ENCODE measurements at places on chromosomes 7 and 10.
A peak's percentile ranks its signal among the peaks of the same experiment; 100 is the strongest.

GRCh38 chr10:70052462-70053217 lies at the start of gene MACROH2A2:
Gene MACROH2A2, plus strand, starts transcription at chr10:70052846. Its CDS starts 22,813 bp downstream, at chr10:70075659.
- DNase-seq: peak; percentile 61

GRCh38 chr10:76161301-76161582 lies 729.8 kb downstream of the LRMDA start:
- DNase-seq: no peak

DNA sequence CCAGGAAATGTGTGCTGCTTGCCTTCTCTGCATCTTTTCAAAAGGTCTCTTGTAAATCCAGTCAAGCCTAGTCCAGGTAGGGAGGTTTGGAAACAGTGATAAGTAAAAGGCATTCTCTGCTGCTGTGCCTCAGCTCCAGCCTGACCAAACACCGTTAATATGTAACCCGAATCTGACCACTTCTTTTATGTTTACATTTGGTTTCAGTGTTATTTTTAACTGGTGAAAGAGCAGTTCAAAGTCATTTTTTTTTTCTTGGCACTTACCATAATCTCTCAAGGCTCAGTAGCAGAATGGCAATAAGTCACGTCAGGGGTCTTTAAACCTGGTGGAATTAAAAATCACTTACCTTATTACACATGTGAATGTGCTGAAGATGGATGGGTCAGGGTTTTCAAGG lies 216.8 kb downstream of the PTEN start:
- DNase-seq: peak; percentile 39

- DNase-seq: no peak
These were observed 165.5 kb downstream of the TCF7L2 start for GRCh38 chr10:113115556-113115955.

DNA sequence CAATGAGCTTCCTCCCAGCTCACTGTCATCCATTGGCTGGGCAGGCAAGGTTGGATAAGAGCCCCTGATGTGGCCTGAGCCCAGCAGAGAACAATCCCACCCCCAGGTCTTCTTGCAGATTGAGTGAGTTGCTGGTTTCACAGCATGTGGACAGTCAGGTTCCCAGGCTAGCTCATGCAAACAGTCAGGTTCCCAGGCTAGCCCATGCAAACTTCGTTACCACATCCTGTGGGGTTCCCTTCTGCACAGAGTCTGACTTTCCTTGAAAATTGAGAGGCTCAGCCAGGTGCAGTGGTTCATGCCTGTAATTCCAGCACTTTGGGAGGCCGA lies 67.1 kb downstream of the TMEM130 start:
- DNase-seq: no peak

GRCh38 chr7:132614428-132615318 lies 38.4 kb upstream of the PLXNA4 start:
- peak; percentile 24 for DNase-seq

GRCh38 chr7:646487-646886 lies 80.0 kb upstream of the DNAAF5 start:
- DNase-seq: no peak

DNA sequence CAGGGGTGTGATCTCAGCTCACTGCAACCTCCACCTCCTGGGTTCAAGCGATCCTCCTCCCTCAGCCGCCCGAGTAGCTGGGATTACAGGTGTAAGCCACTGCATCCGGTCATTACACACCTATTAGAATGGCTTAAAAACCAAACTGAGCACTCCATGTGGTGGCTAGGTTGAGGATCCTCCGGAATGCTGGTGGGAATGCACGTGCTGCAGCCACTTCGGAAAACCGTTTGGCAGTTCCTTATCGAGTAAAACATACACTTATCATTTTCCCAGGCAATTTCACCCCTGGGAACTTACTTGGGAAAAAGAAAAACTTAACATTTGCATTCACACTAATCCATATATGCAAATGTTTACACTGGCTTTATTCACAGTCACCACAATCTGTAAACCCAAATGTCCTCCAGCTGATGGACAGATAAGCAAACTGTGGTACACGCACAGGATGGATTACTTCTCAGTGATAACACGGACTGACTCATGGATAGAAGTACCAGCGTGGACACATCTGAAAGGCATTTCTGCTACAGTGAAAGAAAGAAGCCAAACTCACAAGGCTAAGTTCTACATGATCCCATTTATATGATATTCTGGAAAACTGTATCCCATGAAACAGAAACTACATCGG lies 20.4 kb downstream of the RFC2 start:
- no peak for DNase-seq

- DNase-seq: peak; percentile 77
These were observed 10.9 kb upstream of the RSU1 start for GRCh38 chr10:16828114-16828568.

DNA sequence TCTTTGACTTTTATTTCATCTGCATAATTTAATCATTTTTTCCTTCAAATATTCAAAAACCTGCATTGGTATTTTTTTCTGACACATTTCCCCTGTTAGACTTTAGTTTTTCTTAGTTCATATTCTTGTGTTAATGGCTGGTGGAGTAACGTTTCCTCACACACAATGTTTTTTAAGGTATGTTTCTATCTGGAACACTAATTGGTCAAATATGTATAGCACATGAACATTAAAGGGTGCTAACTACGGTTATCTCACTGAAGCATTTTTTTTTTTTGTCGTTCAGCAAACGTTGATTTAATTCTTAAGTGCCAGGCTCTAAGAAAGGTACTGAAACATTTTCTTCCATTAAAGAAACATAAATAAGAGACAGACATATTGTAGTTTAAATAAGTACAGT lies 87.7 kb downstream of the PTPRZ1 start:
- DNase-seq: no peak

GRCh38 chr7:94223375-94224084 lies 171.2 kb upstream of the COL1A2 start:
- DNase-seq: no peak

- no peak for DNase-seq
These were observed 39.0 kb downstream of the ABCB1 start for GRCh38 chr7:87561702-87562101.

DNA sequence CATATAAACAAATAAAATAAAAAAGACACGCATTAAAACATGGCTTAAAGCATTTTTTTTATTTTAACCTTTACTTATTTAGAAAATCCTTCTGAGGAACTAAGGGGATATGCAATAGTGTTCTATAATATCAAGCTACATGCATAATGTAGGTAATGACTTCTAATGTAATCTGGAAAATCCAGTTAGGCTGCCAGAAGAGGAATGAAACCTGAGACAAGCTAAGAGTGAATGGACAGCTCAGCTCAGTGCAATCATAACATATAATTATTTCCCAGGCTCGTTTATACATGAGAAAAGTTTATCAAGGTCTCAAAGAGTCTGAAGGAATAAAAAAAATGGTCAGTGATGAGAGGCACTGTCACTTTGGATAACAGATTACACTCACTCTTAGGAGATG lies 649.0 kb upstream of the PCDH15 start:
- no peak for DNase-seq

DNA sequence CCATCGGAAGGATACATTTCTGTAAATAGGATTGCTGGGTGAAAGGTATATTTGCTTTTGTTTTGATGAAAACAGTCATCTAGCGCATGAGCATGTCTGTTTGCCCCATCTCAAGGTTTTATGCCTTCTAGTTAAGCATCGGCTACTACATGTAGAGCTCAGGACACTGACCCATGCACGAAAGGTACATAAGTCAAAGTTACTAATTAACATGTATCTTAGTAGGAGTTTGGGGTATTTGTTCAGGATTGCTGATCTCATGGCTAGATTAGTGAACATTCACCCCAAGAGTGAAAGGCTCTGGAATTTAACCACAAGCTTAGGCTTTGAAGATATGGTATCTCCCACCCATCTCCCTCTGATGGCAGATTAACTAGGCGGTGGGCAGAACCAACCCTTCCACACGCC lies 91.5 kb downstream of the RBM20 start:
- no peak for DNase-seq

- no peak for DNase-seq
These were observed 215.4 kb upstream of the LRGUK start for GRCh38 chr7:133911724-133912123.

DNA sequence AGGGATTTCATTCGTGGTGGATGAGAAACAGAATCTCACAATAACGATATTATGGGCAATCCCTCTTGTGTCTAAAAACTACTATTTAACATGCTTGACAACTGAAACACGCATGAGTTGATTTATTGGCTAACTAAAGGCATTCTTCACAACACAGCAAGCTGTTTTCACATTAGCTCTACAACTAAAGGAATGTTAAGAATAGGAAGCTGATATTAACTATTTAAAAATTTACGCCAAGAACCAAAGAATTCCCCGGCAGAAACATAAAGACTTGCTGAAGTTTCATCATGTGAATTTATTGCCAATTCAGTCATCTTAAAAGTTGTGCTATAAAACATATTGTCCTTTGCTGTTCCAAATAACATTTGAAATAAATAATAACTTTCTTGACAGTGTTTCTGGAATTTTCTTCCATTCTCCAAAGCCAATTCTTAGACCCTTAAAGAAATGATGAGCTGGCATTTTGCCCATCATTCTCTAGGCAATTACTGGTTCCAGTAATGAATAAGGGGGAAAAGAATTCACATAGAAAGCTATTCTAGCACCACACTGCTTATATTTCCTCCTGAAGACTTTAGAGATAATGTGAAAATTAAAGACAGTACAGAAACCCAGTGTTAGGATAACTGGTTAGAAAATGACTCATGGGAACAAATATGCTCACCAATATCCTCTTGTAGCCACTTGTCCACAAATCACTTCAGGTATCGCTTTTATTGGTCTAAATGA lies 233.1 kb downstream of the PARD3 start:
- no peak for DNase-seq

- DNase-seq: no peak
These were observed 63.9 kb downstream of the FOXL3 start for GRCh38 chr7:353746-354325.

DNA sequence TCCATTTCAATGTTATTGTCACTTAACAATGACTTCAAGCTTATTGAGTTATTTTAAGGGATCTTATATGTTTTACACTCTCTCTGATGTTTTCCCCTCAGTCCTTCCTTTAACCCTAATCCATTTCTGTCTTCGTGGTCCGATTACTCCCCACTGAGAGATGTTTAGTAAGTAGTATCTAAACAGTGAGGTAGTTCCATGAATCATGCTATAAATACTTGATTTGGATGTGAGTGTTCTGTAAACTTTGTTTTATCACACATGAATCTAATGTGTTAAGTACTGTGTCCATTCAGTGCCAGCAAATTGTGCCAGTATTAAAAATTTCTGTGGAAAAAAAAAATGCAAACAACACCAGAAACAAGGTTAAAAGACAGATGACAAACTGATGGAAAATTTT lies 18.6 kb downstream of the RPP30 start:
- DNase-seq: no peak

GRCh38 chr7:73864981-73865711 lies 4.2 kb downstream of the TMEM270 start:
- no peak for DNase-seq
